ENCODE measurements at places on chromosomes 3 and 15. TPM values are rescaled to one million over a fixed set of nuclear protein-coding genes. Genes with fewer than 3 reads are reported as not detected.

- no peak for DNase-seq
These were observed 617 bp upstream of the HPS3 start for GRCh38 chr3:149128821-149129220.

GRCh38 chr15:52682781-52683180 lies 3.6 kb upstream of the ATOSA start:
- no peak for DNase-seq

Gene CHRM5
- not detected for total RNA-seq

Gene RPL15
- total RNA-seq = 1,996 TPM

DNA sequence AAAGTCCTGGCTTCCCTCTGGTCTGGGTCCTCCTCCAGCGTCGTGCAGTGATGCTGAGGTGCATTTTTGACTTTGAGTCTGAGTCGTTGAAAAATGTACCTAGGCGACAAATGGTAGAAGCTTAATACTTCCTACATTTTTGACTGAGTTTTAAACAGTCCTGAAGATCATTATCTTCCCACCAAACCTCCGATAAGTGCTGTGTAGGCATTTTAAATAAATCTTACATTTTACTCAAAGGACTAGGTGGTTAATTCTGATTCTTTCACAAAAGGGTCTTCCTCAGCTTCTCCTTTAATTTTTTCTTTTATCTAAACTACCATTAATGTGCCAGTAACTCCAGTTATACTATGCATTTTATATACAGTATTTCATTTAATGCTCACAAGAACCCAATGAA lies 70.6 kb downstream of the KAT2B start:
- DNase-seq = no peak

Gene EAF2
- 5.7 TPM for total RNA-seq

GRCh38 chr15:88376574-88377174 lies 90.5 kb downstream of the MRPL46 start:
- DNase-seq = no peak

Gene AP3B2
- total RNA-seq = 1.8 TPM

DNA sequence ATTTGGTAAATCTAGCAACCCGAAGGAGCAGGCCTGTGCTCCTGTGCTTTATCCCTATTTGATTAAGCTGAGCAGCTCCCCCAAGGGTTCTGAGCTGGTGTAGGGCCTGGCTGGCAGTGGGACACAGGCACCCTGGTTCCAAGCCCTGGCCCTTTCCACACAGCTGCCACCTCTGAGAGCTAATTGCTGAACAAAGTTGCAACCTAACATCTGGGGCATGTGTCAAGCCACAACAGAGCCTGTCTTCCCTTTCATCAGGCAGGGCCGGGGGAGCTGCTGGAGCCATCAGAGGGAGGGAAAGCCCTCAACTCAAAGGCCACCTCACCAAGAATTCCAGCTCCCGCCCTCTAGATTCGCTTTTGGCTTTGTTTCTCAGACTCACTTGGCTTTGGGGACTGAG lies 17.1 kb upstream of the MRPS22 start:
- no peak for DNase-seq

DNA sequence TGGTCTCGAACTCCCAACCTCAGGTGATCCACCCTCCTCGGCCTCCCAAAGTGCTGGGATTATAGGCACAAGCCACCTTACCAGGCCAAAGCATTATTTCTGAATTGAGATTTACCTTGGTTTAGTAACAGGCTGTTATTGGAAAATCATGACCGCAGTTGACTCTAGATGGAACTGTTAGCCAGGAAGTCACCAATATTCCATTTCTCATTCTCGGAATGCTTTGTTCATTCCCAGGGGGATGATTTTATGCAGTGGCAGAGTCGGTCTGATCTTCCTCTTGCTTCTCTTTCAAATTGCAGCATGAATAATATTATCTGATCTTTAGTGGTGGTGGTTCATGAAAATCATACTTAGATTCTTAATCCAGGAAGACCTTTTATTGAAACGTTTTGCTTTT lies 195.5 kb upstream of the MBNL1 start:
- DNase-seq = no peak

Gene IL12A
- total RNA-seq = 2.4 TPM

Gene HEG1
- 102 TPM for total RNA-seq

GRCh38 chr15:80721476-80721875 lies 26.4 kb downstream of the ABHD17C start:
- no peak for DNase-seq

Gene ANKRD63
- not detected for total RNA-seq

DNA sequence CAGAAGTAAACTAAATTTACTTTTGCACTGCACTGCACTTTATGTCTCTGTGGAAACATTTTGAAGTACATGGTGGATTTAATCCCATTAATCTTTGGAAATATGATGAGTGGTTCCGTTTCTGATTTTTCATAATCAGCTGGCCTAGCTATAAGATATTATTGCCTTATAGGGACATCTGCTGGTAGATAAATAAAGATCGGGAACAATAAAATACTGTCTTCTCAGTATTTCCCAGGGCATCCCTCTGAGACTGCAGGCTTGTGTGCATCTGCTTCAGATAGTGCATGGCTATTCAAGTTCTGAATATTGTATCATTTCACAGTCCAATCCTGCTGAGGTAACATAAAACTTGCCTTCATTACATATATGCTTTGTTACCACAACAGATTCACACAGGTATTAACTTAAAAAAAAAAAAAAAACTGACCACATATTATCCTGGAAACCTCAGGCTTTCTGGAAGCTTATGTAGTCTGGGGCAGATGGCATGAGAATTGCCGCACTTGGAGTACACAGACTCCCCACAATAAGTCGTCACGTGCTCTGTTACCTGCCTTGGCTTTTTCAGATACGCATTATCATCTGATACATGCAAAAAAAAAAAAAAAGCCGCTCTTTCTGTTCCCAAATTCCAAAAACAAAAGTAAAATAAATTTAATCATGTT lies 330.8 kb upstream of the AGTR1 start:
- no peak for DNase-seq

GRCh38 chr3:104648823-104649222 lies 717.9 kb upstream of the ALCAM start:
- no peak for DNase-seq

Gene CCK
- not detected for total RNA-seq

- no peak for DNase-seq
These were observed 82.8 kb downstream of the BCHE start for GRCh38 chr3:165754219-165755007.

DNA sequence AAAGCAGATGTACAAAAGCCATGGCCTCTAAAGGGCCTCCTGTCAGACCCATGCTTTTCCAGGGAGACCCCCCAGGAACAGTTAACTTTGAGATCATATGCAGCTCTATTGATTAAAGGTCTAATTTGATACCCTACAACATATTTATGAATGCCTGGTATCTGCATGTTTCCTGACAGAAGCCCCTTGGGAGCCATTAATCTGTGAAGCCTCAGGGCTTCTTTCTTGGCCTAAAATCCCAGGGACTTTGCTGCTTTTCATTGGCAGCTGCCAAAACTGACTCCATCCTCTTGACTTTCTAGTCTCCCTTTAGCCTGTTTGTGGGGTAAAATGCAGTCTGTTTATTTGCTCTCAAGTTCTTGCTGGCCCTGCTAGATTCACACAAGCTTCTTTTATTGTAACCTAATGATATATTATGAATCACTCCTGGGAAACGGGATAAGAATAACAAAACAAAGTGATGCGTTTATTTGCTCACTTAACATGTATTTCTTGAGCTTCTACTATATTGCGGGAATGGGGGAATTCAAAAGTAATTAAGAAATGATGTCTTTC lies 257.0 kb downstream of the LSAMP start:
- DNase-seq = no peak

DNA sequence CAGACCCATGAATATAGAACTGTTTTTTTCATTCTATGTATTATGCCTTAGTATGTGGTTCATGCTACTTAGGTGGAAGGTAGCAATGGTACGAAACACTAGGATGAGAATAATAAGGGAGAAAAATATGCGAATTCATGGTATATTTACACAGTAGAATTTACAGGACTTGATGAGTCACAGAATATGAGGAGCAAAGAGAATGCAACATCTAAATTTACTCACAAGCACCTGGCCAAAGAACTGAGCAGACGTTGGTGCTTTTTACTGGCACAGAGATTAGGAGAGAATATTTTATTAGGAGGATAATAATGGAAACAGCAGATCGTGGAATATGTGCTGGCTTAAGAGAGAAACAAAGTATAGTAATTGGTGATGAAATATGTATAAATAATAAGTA lies 785.4 kb upstream of the ROBO1 start:
- DNase-seq = no peak

Gene ZPLD1
- total RNA-seq = not detected

Gene P2RY1
- 4.9 TPM for total RNA-seq

DNA sequence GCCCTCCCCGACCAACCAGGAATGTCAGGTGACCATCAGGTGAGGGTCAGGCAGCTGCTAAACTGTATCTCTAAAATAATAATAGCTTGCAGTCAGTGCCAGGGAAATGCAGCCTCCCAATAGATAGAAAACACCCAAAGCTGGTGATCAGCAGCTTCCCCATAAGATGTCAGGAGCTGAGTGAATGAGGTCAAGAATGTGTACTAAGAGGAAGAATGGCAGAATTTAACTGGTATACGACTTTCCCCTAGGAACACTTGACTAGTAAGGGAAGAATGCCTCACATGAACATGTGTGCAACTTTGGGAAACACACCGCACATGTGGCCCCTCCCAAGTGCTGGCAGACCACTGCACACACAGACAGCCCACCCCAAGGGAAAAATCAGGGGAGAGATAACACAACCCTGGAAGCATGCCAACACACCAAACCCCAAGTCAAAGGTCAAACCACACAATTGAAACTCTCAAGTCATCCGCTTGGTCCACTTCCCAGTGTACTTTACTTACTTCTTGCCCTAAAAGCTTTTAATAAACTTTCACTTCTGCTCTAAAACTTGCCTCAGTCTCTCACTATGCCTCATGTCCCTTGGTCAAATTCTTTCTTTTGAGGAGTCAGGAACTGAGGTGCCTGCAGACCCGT lies 806.5 kb downstream of the OTOL1 start:
- DNase-seq = no peak

Gene GNAT1
- total RNA-seq = not detected

Gene TGM4
- not detected for total RNA-seq

GRCh38 chr3:168862466-168862865 lies 766.7 kb upstream of the GOLIM4 start:
- DNase-seq = no peak

DNA sequence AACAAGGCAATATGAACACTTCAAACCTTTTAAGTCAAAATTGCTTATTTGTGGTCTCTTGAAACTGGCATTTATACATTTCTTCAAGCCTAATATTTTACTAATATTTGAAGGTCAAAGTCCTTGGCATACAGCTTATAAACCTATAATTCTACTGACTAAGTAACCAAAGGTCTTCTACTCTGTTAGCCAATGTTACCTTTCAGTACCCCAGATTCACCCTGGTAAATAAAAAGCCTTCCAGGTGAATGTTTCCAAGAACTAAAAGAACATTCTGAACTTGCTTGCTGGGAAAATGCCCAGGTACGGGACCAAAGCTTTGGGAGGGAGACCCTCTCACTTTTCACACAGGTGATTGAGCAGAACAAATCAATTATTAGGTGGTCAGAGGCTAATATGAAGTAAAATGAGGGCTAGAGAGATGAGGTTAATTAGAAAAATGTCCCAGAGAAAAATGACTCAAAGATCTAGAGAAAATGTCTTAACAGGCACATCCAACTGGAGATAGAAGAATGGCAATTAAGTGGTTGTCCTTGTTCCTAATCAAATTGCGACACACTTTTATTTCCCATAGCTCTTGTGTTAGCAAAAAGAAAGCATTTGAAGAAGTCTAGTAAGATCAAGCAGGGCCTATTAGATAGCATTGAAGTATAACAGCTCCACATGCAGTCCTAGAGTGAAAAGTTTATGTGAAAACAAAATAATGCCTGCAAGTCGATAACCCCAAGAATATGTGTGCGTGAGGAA lies 232.0 kb downstream of the FOXP1 start:
- no peak for DNase-seq

DNA sequence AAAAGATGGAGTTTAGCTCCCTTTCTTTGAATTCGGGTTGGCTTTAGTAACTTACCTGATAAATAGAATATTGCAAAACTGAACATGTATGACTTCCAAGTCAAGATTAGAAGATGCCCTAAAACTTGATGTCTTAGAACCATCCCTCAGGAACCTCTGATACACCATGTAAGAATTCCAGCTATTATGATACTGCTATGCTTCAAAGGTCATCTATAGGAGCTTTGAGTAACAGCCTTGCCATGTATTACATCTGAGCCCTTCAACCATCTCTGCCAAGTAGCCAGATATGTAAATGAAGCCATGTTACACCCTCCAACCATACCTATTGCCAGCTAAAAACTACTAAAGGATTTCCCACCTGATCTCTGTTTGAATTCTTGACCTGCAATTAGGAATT lies 854.2 kb downstream of the SI start:
- no peak for DNase-seq

GRCh38 chr3:131896285-131896684 lies 138.5 kb downstream of the CPNE4 start:
- no peak for DNase-seq

GRCh38 chr3:134618478-134619300 lies 32.1 kb downstream of the KY start:
- DNase-seq = no peak

GRCh38 chr15:74383286-74383685 lies 15.8 kb upstream of the CYP11A1 start:
- DNase-seq = no peak

Gene APOD
- total RNA-seq = 1,610 TPM

DNA sequence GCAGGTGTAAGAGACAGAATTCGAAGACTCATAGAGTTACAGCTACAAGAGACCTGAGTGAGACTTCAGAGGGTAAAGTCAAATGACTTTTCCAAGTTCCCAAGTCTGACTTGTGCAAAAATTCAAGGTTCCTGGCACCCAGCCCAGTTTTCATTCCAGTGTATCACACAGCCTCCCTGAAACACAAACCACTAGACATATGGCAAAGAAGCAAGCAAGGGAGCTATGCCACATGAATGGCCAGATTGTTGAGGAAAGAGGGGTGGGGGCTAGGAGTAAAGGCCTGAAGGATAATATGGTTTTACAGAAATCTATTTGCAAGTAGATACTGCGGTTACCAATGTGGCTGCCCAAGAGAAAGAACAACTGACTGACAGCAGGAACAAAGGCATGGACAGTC lies 301.2 kb downstream of the MECOM start:
- no peak for DNase-seq

Gene LYZL4
- total RNA-seq = not detected

Gene C3orf22
- not detected for total RNA-seq

Gene ADGRG7
- total RNA-seq = not detected

Gene CD200
- total RNA-seq = 22.5 TPM
